Esophagus squamous epithelium (tissue), 5 donors: ENCODE measurements at places on chromosomes 16 and 17.

- DNase-seq: no peak
These were observed 5.3 kb upstream of the TAOK1 start for GRCh38 chr17:29384901-29385300.

- no peak for DNase-seq
These were observed 988 bp downstream of the CIAO3 start for GRCh38 chr16:739560-740458.

DNA sequence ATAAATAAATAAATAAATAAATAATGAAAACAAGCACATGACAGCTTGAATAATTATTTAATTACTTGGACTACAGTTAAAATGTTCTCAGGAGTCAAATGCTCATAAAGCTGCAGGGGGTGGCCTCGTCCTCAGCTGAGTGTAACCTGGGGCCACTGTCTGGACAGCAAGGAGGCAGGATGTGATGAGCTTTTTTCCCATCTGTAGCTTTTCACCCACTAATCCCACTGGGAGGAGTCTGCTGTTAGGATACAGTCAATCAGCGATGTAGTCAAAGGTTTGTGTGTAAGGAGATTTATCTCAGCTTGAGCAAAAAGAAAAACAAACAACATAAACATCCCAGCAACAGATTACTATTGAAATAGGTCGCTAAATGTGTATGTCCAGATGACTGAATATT, 22.5 kb downstream of the ZCCHC14 start:
- no peak for DNase-seq

- no peak for DNase-seq
These were observed 26.0 kb upstream of the HNF1B start for GRCh38 chr17:37770631-37771518.

DNA sequence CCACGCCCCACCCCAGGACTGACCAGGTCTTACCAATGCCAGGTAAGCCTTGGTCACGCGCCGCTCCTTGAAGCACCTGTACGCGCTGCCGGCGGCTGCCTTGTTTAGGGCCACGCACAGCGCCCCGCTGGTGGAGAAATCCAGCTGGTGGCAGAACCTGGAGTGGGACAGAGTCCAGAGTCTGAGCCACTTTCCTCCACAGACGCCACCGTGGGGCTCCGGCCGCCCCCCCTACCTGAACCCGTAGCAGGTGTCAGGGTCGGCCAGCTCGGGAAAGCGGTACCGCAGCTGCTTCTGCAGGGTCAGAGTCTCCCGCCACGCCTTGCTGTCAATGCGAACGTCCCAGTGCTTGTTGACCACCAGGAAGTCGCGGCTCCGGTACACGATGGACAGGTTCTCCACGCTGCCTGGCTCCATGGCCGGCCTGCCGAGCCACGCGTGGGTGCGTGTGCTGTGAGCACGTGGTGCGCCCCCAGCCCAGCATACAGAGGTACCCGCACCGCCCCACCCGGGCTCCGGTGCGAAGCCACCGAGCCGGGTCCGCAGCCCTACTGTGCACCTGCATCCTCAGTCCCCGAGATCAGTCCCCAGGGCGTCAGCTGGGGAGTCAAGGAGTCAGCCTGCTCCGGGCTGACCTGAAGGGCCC, 737 bp downstream of the RPUSD1 start:
- no peak for DNase-seq

DNA sequence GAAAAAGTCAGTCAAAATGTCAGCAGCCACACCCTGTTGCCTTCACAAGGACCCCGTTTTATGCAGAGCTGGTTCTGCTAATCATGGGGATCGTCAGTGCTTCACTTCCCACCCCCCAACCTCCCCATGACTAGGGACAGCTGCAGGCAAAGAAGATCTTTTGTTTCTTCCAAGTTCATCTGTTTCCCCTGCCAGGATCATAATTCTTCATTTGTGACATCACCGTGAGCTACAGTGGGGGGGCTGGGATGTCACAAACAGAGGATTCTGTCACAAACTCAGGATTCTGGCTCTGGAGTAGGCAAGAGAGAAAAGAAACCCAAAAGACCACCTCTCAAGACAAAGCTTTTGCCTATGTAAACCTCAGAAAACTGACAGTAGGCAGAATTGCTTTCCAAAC, 24.7 kb downstream of the DNAJC7 start:
- DNase-seq: no peak

- no peak for DNase-seq
These were observed 11.8 kb upstream of the TEKT1 start for GRCh38 chr17:6843241-6843880.

- no peak for DNase-seq
These were observed 3.9 kb upstream of the ADCY9 start for GRCh38 chr16:4120176-4120575.

DNA sequence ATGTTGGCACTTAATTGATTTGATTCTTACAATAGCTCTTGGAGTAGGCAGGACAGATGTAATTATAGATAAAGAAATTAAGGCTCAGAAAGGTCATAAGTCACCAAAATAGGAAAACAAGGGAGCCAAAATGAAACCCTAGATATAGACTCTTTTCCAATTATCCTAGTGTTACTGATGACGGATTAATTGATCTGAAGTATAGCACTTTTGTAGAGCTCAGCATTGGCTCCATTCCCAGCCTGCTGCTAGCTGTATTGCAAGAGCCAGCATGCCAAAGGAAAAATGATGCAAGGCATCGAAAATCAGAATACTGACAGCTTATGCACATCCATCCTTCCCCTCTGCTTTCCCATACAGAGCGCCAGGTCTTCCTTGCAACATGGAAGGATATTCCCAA, 21.6 kb upstream of the RASL10B start:
- no peak for DNase-seq

DNA sequence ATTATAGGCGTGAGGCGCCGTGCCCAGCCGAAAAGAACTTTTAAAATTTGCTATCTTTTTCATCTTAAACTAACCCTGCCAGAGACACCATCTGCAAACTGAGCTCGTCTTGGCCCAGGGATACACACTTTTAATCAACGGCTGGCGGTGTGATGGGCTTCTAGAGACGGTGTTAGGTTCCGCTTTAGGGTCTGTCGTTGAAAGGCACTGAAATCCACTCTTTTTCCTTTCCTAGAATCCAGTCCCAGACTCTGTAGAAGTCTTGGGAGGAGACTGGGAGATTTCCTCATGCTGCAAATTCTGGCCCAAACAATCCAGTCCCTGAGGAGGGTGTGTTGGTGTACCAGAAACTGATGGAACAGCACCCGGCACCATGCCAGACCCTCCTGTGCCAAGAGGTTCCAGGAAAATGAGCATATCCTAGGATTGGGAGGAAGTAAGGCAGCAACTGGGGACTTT, 52.0 kb upstream of the TEX2 start:
- no peak for DNase-seq

DNA sequence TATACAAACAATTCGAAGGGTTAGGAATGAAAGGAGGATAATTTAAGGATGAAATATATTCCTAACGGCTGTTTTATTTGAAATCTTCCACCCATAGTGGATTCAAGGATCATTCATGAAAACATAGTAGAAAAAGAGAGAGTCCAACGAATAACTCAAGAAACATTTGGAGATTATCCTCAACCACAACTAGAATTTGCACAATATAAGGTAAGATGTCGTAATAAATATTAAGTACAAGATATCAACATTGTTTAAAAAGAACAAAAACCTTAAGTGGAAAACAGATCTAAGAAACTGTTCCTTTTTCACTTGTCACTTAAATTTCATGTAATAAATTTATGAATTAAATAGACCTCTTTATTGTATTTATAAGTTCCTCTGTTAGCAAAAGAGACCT, 9.2 kb upstream of the ATMIN start:
- DNase-seq: no peak

DNA sequence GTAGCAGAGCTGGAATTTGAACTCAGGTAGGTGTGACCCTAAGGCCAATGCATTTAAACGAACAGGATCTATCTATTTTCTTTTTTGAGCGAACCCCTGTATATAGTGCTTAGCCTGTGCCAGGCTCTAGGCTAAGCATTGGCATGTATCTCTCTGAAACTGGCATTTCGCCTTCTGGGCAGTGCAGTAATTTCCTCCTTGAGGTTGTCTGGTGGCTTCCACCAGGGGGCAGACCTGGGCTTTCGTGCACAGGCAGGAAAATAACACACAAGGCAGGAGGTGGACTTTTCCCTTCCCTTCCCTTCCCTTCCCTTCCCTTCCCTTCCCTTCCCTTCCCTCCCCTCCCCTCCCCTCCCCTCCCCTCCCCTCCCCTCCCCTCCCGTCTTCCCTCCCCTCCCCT, 34.4 kb upstream of the PRKCB start:
- DNase-seq: no peak

- DNase-seq: no peak
These were observed 17.5 kb downstream of the GUCY2D start for GRCh38 chr17:8019665-8020650.

DNA sequence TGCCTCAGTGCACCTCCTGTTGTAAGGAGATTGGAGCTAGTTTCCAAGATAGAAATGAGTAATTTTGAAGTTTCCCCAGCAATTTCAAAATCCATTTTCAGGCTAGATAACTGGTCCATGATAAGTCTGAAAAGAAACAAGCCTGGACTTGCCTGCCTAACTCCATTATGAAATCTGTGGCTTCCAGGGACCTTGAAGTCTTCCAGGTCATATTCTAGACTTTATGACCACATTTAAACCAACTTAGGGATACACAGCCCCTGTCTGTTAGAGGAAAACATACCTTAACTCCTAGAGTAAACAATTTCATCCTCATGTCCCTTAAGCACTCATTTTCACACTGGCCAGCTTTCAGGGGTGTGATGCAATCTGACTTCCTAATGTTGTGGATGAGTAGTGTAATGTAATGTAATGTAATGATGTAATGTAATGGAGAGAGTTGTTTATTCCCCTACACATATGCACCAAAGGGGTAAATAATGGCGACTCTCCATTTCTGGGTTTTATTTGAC, 96.7 kb upstream of the FAM20A start:
- no peak for DNase-seq

GRCh38 chr17:81806461-81807209, 2.7 kb downstream of the GCGR start:
- DNase-seq: no peak

DNA sequence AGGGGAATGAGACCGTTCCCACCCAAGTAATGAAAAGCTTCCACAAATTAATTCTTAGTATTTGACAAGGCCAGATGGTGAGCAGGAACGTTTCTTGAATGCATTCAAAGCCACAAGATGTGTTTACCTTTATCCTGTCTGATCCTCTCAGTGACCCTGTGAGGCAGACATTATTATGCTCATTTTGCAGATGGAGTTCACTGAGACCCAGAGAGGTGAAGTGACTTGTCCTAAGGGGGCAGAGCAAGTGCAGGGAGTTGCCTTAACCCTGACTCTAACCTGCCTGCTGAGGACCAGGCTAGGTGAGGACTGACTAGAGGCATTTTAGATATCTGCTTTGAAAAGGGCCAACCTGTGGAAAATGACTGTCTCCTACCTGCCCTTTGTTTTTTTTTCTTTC, 156.7 kb downstream of the HAPSTR1 start:
- DNase-seq: no peak

GRCh38 chr17:16442594-16443510, 27.5 kb downstream of the TRPV2 start:
- DNase-seq: no peak
